ENCODE measurements at places on chromosomes 1 and 21. TPM values are rescaled to one million over a fixed set of nuclear protein-coding genes. Genes with fewer than 3 reads are reported as not detected.

The IGSF21 gene
- total RNA-seq: not detected

The GRIK3 gene
- total RNA-seq: not detected

The RAD54L gene
- total RNA-seq: 10.5 TPM

The ZNF648 gene
- total RNA-seq: not detected

The C8B gene
- total RNA-seq: not detected

The NHLH2 gene
- total RNA-seq: not detected

The AURKAIP1 gene
- 168 TPM for total RNA-seq

The S100A4 gene
- total RNA-seq: 1,517 TPM

The PGLYRP4 gene
- not detected for total RNA-seq

The PGLYRP3 gene
- total RNA-seq: not detected

The SLC45A1 gene
- total RNA-seq: 7.2 TPM

The RGS4 gene
- not detected for total RNA-seq

The NUDT4B gene
- 1.2 TPM for total RNA-seq

The PUM1 gene
- 30.1 TPM for total RNA-seq

The TDRD10 gene
- total RNA-seq: not detected

The LENEP gene
- not detected for total RNA-seq

The RUNX3 gene
- total RNA-seq: 4.2 TPM

The ELF3 gene
- 157 TPM for total RNA-seq

The AADACL3 gene
- total RNA-seq: not detected

The UTS2 gene
- not detected for total RNA-seq

The CR1L gene
- total RNA-seq: not detected

The JAM2 gene
- total RNA-seq: not detected

The ITPKB gene
- 1.9 TPM for total RNA-seq

The SPRR3 gene
- not detected for total RNA-seq

The OR2L13 gene
- total RNA-seq: not detected

The OR14K1 gene
- total RNA-seq: not detected

The IFI44L gene
- not detected for total RNA-seq

The OR14I1 gene
- total RNA-seq: not detected

The PIGR gene
- total RNA-seq: 0.05 TPM

The TRAF3IP3 gene
- total RNA-seq: not detected

The S100A7A gene
- total RNA-seq: not detected

The SMG5 gene
- total RNA-seq: 43.0 TPM

The SPRR2E gene
- total RNA-seq: not detected

The ERICH3 gene
- not detected for total RNA-seq

The RGS7 gene
- total RNA-seq: not detected

The LAMB3 gene
- total RNA-seq: 18.6 TPM

The OR6K3 gene
- not detected for total RNA-seq

The EPRS1 gene
- 76.1 TPM for total RNA-seq

The CYP4A11 gene
- total RNA-seq: not detected

The EIF4G3 gene
- 19.9 TPM for total RNA-seq

The MYCL gene
- 1.1 TPM for total RNA-seq

The SH2D1B gene
- total RNA-seq: 0.12 TPM

The ARHGEF19 gene
- 6.0 TPM for total RNA-seq

The MANEAL gene
- 25.4 TPM for total RNA-seq

The SUSD4 gene
- 0.91 TPM for total RNA-seq

The ZNF683 gene
- not detected for total RNA-seq

The OPRD1 gene
- total RNA-seq: not detected

The AMY1B gene
- not detected for total RNA-seq

The ACKR1 gene
- total RNA-seq: 0.05 TPM

The TFF1 gene
- 26.7 TPM for total RNA-seq

The TCHHL1 gene
- total RNA-seq: not detected

The CGN gene
- total RNA-seq: 2.0 TPM

Data from A549 treated with Hydrocortisone at 1 μM for 4 hours (cell line).